ENCODE measurements at places on chromosomes 2 and 18.

DNA sequence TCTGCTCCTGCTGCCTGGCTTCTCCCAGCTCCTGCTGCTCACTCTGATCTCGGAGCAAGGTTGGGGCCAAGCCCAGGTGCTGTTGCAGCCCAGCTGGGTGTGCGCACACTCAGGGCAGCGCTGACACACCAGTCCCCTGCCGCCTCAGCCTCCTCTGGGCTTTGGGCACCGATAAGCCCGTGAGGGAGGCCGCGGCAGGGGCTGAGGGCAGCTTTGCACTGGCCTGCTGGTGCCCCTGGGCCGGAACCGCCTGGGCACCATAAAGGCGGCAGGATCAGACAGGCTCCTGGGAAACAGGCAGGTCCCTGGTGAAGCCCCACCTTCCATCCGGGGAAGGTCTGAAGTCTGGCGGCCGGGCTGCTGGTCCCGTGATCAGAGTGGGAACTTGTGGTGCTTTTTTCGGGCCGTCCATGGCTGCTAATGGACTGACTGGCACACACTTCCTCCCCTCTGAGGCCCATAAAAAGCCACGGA, 14.1 kb upstream of the EML6 start:
- DNase-seq: no peak

DNA sequence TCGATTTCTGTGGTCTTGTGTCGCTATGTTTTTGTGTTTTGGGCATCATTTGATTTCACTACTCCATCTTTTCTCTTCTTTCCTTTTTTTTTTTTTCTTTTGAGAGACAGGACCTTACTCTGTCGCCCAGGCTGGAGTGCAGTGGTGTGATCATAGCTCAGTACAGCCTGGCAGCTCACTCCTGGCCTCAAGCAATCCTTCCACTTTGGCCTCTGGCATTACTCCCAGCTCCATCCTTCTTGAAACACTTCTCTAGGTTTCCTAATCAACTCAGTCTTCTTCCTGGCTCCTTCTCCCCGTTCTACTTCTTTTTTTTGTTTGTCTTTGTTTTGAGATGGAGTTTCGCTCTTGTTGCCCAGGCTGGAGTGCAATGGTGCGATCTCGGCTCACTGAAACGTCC, 26.5 kb downstream of the TCF23 start:
- no peak for DNase-seq

- DNase-seq: no peak
Observed at GRCh38 chr2:8604262-8604661, 77.6 kb upstream of the ID2 start.

DNA sequence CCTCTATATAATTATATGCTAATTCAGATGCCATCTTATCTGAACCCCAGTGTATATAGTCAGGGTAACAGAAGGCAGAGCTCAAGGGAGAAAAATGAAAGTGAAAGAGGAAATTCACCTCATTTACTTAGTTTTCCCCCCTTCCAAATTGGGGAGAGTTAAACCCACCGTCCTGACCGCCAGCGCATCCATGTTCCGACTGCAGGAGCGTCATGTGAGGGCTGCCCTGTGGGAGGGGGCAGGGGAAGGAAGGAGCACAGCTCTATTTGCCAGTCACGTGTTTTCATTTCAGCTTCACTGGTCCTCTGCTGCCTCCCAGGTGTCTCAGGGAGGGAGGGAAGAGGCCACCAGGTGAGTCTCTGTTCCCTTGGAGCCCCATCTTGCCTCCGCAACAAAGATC, 13.2 kb downstream of the CNNM4 start:
- DNase-seq: no peak

GRCh38 chr18:78587096-78587495, 392.5 kb upstream of the SALL3 start:
- no peak for DNase-seq

- DNase-seq: no peak
Observed at GRCh38 chr18:56377231-56377630, 261.2 kb downstream of the TXNL1 start.

GRCh38 chr18:12838178-12838634, 45.8 kb downstream of the PTPN2 start:
- DNase-seq: no peak

DNA sequence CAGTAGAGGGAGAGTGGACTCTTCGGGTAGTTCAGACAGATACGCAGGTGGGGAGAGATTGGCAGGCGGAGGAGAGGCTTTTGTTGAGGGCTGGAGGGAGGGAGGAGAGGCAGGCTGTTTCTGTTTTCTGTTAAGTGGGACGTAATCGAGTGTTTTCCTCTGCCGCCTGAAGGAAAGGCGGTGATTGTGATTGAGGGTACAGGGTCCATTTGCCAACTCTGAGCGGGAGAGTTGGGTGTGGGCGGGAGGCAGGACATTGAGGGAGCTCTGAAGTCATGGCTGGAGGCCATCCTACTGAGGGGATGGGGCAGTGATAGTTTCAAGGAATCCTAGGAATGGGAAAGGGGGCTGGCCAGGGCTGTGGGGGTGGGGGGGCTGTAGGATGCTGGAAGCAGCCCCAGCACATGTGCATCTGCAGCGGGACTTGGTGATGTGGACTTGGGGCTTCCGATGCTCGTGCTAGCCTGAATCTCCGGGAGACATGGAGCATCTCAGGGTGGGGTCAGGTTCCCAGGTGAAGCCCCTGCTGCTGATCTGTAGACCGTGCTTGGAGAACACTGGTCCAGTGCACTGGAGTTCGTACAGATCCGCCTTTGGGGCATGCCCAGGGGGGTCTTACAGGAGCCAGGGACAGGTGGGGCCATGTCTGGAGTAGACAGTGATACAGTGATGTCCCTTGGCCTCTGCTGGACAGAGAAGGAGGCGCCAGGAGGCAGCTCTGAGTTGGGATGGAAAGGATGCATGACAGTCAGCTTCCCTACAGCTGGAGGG, 167.5 kb downstream of the AGAP1 start:
- DNase-seq: no peak

DNA sequence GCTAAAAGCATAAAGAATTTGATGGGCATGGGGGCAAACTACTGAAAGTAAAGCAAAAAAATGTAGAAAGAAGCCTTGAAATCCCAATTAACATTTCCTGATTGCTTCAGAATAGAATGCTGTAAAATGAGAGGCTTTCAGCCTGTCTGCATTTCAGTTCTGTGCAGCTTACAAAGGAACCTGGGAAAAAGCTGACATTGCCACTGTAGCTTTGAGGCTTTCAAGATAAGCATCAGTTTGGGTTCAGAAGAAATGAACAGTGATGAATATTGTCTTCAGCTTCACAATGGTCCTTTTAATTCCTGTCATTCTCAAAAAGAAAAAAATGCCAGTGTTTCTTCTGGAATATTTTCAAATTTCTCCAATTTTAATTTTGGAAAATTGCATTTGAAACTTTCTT, 242.7 kb downstream of the LRRTM1 start:
- no peak for DNase-seq

DNA sequence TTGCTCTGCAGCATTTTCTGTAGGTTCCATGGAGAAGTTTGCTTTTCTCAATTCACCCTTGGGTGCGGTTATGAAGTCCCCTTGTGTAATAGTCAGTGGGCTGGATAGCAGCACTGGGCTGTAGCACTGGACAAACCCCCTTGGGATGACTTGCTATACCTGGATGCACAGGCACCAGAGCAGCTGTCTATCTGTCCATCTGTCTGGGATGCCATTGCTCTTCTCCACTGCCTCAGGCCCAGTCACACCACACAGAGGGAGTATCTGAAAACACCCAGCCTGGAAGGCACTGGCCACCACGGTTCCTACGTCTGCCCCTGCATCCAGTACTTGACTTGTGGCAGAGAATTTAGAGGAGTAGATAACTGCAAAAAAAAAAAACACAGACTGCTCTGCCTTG, 254.5 kb downstream of the TFCP2L1 start:
- no peak for DNase-seq

DNA sequence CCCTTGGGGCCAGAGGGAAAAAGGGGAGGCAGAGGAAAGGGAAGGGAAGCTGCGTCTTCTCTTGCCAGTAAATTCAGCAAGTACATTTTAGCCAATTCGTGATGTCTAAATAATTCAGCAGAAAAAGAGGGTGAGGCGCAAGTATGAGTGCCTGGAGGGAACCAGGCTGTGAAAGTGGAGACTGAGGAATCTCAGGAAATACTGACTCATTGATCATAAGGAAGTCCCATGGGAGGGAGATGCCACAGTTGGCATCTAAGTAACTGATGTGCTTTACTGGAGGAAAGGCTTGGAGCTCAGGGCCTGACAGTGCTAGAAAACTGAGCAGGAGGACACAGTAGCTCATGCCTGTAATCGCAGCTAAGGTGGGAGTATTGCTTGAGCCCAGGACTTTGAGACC, 31.1 kb downstream of the KIF5C start:
- no peak for DNase-seq

GRCh38 chr18:12840382-12840781, 43.7 kb downstream of the PTPN2 start:
- DNase-seq: no peak

- no peak for DNase-seq
Observed at GRCh38 chr2:8096484-8096883, 585.4 kb upstream of the ID2 start.

DNA sequence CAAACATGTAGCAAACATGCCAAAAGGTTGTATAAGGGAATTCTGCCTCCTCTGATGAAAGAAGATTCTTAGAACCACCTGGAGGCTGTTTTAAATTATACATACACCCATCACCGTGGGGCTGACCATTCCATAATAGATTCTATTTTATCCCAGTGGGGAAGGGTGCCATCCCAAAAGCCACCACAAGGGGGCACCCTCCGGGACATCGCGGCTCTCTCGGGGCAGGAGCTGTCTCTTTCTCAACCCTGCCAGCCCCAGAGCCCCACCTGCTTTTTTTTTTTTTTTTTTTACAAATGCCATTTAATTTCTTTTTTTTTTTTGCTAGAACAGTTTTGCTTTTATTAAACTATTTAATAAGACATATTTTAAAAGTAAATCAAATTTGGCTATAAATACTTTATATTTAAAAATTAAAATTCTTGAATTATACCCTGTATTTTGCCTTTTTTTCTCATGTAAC, 8.6 kb upstream of the MTCL1 start:
- peak; percentile 56 for DNase-seq

DNA sequence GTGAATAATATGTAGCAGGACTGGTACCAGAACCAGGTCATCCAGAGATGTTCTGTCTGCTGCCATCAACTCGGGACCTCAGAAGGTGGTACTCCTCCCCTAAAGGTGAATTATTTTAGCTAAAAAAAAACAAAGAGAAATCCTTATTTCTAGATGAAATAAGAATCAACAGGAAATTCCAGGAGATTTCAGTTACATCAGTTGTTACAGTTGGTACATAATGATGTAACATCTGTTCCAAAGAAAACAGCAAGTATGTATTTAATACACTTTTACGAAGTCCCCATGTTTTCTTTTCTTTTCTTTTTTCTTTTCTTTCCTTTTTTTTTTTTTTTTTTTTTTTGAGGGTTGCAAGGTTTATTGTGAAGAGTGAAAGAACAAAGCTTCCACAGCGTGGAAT, 33.6 kb upstream of the CD28 start:
- DNase-seq: no peak

DNA sequence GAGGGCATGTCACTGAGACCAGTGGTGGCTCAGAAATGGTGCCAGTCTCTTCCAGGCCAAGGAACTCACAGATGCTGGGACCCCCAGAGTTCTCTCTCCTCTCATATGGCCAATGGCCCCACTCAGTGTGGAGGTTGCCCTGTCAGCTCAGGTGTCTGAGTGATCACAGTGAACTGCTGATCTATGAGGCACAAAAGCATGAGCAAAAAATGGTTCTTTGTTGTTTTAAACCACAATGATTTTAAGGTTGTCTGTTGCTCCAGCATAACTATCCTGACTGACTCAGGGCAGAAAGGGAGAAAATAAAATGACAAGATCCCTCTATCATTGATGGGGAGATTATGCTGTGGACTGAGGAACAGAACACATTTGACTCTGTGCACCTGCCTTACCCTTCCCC, 57.8 kb downstream of the FBLN7 start:
- no peak for DNase-seq

- no peak for DNase-seq
Observed at GRCh38 chr2:130337735-130338325, 4.9 kb upstream of the IMP4 start.
